Calu3 (cell line): ENCODE measurements at places on chromosomes 11 and 22. TPM values are rescaled to one million over a fixed set of nuclear protein-coding genes. Genes with fewer than 3 reads are reported as not detected.

DNA sequence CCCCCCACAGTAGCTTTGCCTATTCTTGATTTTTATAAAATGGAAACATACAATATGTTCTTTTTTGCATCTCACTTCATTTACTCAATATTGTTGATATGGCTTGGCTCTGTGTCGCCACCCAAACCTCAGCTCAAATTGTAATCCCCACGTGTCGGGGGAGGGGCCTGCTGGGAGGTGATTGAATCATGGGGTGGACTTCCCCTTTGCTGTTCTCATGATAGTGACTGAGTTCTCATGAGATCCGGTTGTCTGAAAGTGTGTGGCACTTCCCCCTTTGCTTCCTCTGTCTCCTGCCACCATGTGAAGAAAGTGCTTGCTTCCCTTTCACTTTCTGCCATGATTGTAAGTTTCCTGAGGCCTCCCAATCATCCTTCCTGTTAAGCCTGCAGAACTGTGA is 431.3 kb downstream of the MN1 start:
- no peak for DNase-seq

DNA sequence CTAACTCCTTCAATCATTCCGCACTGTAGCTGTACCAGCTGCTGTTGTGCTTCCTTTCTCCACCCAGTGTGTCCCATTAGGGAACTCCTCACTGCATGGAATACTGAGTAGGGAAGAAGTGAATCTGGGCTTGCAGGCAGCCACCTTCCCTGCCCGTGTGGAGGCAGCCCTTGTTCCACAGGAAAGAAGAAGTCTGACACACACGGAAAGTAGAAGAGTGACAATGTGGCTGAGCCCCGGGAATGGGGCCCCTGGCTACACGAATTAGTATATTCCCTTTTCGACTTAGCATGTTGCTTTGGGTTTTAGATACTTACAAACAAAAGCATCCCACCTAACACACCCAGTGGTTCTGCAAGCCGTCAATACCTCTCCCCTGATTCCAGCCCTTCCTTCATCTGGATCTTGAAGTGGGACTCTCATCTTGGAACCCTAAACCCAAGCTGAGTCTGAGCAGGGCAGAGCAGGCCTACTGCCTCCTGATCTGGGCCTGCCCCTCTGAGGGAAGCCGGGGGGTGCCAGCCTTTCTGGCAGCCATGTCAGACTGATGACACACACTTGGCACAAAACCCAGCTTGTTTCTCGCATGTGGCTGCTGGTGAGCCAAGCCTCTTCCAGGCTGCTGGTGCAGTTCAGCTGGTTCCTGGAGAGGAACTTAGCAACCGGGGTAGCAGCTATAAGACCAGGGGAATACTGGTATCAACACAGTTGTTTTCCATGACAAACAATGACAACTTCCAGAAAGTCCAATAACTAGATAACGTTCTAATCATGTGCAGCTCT is 71.6 kb downstream of the C11orf58 start:
- peak; percentile 30 for DNase-seq

GRCh38 chr22:49961005-49961600 is 531 bp downstream of the PIM3 start:
- peak; percentile 50 for DNase-seq

GRCh38 chr11:133621611-133622010 is 89.3 kb upstream of the OPCML start:
- no peak for DNase-seq

- no peak for DNase-seq
These were observed 28.9 kb downstream of the CELSR1 start for GRCh38 chr22:46508491-46508999.

The HORMAD2 gene
- total RNA-seq, result not detected in 2 replicates
